ENCODE measurements at places on chromosomes 6 and 20.

DNA sequence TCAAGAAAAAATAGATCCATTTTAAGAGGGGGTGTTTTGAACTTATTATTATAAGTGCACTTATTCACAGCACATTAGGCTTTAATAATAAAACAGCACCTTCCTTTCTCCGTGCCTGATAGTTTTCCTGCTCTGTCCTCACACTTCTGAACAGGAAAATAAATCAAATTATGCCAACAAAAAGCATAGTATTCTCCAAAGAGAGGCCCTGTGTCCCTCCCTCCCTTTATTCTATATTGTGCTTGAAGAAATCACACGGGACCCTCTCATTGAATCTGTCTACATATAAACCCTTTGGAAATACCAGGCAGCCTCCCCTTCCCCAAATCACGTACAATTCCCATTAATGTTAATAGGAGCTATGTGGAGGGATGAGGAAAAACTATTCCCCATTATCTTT is 462.9 kb upstream of the NRSN1 start:
- DNase-seq = no peak

GRCh38 chr6:13453771-13454251 is 33.6 kb downstream of the GFOD1 start:
- no peak for DNase-seq

GRCh38 chr6:105537981-105538578 is 135.2 kb upstream of the PREP start:
- DNase-seq = no peak

DNA sequence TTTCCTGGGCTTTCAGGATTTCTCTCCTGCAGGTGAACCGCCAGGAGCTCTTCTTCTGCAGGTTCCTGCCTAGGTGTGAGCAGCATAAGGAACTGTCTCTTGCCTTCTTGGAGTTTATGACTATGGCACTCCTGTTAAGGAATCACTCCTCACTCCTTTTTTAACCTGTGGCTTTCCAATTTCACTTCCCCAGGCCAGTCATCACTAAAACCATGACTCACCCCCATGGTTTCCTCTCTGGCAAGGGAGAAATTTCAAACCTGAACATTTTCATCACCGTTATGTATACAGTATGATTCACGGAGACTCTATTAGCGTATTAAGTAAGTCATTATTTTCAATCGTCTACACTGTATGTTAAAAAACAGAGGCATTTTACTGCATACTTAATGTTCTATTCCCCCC is 78.2 kb upstream of the ARID1B start:
- DNase-seq = no peak

DNA sequence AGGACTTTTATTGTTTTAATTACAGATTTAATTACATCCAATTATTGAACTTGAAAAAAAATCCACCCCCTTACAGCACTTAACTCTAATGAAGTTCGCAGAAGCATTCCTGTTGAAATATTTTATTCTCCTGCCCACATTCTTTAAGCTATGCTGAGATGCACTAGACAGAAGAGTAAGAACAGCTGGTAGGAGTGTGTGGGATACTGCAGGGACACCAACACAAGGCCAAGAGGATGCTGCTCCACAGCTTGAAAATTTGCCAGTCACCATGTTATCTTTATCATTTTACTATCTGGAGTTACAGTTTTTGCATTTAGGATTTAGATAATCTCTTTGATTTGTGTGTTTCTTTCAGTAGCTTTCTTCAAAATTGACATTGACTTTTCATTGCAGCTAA is 180.7 kb downstream of the EPHA7 start:
- no peak for DNase-seq

DNA sequence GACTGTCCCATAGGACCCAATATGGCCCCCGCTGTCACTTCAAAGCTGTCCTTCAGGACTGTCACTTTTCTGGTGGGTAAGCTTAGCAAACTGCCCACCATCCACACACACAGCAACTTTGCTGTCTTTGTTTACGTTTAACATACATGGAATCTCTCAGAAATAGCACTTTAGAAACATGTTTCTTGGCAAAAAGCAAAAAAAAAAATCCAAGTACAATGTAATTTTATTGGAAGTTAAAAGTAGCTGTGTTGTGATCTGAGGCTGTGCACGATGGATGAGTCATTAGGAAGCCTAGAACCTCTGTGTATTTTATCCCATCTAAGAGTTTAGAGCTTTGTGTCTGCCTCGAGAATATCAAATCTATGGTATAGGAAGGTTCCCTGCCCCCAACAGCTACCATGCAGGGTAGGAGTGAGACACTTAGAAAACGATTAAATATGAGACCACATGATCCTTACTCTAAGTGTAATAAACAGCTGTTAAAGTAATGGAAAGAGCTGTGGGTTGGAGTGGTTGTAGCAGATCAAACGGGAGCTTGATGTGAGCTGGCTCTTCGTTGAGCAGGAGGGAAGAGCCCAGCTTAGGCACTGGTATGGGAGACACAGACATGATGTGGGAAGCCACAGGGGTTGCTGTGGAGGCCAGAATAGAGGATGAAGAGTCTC is 119.5 kb downstream of the PLEKHG1 start:
- no peak for DNase-seq

GRCh38 chr20:56237335-56237734 is 11.2 kb upstream of the MC3R start:
- no peak for DNase-seq

- no peak for DNase-seq
Observed at GRCh38 chr6:83879746-83880145, 20.3 kb downstream of the CYB5R4 start.

DNA sequence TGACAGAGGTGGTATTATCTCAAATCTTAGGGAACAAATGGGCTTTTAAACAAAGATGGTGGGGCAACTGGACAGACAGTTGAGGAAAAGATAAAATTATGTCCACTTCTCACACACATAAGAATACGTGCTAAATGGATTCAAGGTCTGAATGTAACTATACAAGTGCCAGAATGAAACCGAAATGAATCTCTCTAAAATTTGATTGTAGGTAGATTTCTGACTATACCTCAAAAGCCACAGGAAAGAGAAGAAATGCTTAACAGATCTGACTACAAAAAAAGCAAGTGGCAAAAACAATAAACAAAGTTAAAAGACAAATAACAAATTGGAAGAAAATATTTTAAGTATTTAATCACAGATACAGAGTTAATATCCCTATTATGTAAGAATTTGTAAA is 182.7 kb upstream of the OLIG3 start:
- no peak for DNase-seq

DNA sequence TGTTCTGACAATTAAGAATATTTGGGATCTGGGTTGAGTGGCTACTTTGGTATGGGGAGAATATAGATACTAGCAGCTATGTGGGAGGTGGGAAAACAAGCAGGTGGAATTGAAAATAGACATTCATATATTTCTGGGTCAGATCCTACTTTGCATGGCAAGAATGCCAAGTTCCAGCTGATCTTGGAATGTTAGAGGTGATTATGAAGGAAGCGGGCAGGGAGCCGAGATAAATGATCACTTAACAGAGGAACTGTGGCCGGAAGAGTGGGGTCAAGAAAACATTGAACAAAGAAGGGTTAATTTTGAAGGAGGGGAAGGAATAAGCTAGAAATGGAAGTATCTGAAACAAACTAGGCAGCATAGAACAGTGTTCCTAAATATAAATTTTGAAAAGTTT is 15.4 kb downstream of the PLCB1 start:
- DNase-seq = no peak

DNA sequence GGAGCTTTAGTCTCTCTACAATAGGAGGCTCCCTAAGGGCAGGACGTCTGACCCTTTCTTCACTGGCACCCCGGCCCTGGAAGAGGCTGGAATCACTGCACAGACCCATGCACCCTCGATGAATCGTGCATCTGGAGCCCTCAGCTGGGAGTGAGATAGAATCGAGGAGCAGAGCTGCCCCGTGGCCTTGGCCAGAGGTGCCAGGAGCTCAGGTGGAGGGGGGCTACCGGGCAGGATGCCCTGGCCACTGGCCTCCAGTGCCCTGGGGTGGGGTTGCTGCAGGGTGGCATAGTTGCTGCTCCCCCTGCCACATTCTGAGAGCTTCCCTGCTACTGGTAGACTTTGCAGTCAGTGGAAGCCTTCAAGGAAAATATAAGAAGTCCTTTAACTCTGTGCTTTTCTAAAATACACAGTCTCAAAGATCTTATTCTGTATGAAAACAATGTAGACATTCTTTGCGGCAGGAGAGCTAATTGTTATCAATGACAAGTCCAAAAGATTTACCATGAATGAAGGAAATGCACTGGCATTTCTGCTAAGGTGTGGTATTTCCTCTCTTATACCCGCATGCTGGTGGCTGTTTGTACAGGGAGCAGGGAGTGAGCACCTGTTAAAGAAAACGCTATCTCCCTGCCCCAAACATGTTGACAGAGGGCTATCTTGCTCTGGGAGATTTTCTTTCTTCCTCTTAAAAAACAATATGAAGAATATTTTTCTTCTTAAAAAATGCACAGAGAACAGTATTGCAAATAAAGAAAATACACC is 122.8 kb downstream of the C6orf118 start:
- DNase-seq = no peak

GRCh38 chr20:32894026-32894483 is 35.3 kb downstream of the EFCAB8 start:
- DNase-seq = no peak

DNA sequence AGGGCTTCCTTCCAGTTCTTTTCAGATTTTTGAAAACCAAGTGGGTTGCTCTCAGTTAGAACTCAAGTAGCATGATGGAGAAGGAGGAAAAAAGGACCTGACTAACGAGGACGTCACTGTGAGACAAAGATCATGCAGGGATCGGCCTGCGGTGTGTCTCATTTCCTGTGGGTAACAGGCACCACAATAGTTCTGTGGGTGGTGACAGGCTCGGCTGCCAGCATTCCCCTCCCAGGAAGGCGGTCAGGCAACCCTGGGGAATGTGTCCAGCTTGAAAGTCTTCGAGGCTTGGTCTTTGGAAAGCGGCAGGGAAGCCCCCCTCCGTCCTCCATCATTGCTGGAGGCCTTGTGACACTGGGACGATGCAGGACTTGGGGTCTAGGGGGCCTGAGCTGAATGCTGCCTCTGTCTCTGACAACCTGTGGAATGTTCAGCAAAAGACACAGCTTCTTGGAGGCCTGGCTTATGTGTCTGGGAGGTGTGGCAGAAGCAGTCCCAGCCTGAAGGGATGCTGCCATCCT is 121.0 kb downstream of the BCAS1 start:
- DNase-seq = peak; percentile 59

GRCh38 chr6:92538926-92539325 is 880.4 kb downstream of the EPHA7 start:
- no peak for DNase-seq

GRCh38 chr6:157637516-157637915 is 185.5 kb upstream of the SNX9 start:
- DNase-seq = no peak

- DNase-seq = no peak
Observed at GRCh38 chr20:17795501-17796071, 95.8 kb downstream of the BANF2 start.

DNA sequence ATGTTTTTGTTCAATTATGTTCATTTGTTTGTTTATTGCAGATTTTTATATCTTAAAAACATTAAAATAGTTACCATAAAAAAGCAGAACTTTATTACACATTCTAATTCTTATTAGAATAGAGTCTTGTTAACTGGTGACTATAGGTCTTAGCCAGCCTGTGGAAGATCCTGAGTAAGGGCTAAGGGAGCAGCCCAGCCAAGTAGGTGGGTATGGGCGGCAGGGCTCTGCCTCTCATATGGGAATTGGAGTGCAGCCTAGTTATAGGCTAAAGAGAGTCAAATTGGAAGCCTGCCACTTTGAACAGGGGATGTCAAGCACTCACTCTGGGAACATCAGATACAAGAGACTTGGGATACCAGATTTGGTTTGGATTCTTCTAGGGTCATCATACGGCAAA is 10.5 kb upstream of the HSF2 start:
- no peak for DNase-seq
